ENCODE measurements at places on chromosomes 7 and 10.

- no peak for DNase-seq
These were observed 420.9 kb upstream of the MGMT start for GRCh38 chr10:129046065-129046681.

GRCh38 chr7:29140873-29141468, 5.4 kb downstream of the CPVL start:
- DNase-seq, result no peak

GRCh38 chr7:85583131-85583953, 396.5 kb upstream of the SEMA3D start:
- DNase-seq, result no peak

- DNase-seq, result no peak
These were observed 198.1 kb upstream of the LYZL2 start for GRCh38 chr10:30827531-30828120.

GRCh38 chr10:77357611-77358310, 279.8 kb downstream of the KCNMA1 start:
- peak; percentile 56 for DNase-seq

DNA sequence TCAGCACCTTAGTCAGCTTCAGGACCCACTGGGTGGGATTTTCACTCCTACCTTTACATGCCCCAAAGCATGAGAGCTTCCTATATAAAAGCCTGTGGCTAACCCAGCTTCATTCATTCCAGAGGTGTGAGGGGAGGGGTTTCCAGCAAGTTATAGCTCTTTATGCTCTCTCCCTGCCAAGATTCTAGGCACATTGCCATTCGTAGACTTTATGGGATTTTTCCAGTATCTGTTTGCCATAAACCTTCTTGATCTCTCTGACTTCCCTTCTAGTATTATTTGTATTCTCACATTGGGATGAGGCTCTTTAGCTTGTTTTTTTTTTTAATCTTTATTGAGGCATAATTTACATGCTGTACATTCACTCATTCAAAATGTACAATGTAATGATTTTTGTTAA, 67.5 kb downstream of the POU6F2 start:
- DNase-seq, result no peak

- no peak for DNase-seq
These were observed 451.1 kb upstream of the ZMIZ1 start for GRCh38 chr10:78617631-78618030.

GRCh38 chr7:118452128-118452527, 227.6 kb downstream of the ANKRD7 start:
- no peak for DNase-seq

GRCh38 chr10:83982812-83983211, 156.5 kb upstream of the GHITM start:
- DNase-seq, result no peak

DNA sequence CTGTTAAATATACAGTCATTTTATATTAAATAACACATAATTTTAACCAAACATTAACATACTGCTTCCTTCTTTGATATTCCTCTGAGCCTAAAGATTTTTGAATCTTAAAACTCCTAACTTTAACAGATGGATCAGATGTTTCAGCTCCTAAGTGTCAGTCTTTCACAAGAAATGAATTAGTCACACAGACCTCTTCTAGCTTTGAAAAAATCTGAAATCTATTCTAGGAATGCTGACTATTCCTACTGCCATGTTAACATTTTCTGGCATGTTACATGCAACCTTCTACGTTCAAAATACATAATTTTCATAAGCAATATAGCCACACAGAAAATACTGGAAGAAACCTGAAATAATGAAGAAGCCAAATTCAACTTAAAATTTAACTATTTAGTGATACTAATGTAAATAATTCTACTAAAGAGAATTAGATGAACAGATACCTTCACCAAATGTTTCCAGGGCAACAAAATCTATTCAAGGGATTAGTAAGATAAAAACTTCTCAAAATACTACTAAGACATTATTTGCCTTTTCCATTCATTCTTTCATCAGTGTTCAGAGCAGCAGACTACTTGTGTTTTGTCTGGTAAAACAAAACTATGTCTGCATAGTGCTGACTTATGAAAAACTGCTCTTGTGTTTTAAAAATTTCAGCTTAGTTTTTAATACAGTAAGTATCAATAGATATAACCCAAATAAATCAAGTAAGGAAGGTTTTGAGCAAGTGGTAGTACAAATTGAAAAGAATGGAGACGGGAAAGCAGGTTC, 9.2 kb downstream of the JMJD1C start:
- DNase-seq, result no peak

DNA sequence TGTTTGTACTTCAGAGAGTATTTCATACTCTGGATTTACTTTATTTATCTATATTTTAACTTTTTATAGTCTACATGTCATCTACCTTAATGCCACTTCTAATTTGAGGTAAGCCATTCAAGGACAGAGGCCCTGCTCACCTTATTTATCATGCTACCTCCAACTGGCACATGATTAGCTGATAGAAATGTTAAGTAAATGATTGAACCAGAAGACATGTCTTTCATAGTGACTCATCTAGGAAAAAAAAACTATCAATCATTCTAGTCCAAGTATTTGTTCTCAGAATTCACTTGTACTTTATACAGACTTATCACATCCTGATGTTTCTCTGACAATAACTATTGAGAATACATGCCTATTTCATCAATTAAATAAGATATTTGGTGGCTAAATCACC, 856.3 kb downstream of the XPNPEP1 start:
- DNase-seq, result no peak

DNA sequence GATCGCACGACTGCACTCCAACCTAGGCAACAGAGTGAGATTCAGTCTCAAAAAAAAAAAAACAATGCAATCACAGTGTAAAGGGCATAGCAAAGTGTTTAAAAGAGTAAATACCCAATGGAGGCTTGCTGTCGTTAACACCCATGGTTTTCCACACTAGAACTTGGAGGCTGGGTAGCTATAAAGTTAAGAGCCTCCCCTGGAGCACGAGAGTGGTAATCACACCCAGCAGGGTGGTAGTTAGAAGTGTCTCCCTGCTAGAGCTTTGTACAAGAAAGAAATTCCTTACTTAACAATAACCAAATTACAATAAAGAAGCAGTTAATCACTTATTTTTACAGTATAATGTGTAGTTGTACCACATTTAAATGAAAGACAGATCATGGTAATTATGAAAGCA, 1078.9 kb downstream of the NRG3 start:
- no peak for DNase-seq

DNA sequence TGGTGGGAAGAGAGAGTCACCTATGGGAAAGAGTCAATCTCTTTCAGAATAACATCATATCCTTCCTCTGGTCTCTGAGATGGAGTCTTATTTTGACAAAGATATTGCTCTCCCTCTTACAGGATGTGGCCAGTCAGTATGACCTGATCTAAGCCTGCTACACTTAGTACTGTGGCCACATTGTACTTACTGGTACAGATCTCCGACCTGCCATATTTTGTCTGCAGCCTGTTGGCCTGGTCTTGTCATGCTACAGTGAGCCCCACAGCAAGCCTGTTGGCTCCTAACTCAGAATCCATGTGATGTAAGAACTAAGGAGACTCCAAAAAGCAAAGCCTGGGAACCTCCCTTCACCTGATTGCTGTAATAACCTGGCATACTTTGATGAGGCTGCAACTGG, 377.8 kb downstream of the SFMBT2 start:
- no peak for DNase-seq

DNA sequence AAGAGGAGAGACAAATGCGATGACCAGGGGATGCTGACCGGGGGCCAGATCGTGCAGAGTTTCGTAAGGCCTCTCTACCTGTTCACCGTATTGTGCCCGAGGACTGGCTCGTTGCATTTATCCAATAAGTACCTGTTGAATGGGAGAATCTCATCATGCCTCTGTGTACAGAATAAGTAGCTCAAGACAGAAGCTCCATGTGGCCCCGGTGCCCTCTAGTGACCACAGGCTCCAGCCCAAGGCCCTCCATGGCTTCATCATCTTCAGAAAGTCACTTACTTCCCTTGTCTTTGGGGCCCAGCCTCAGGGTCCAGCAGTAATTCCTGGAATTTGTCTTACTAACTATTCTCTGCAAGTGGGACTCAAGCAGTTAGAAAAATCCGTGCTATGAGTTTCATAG, 151.0 kb downstream of the CHN2 start:
- DNase-seq, result no peak

- no peak for DNase-seq
These were observed 705.2 kb upstream of the IGFBP3 start for GRCh38 chr7:46626261-46626660.

- no peak for DNase-seq
These were observed 45.1 kb downstream of the TMEM26 start for GRCh38 chr10:61408105-61408504.

DNA sequence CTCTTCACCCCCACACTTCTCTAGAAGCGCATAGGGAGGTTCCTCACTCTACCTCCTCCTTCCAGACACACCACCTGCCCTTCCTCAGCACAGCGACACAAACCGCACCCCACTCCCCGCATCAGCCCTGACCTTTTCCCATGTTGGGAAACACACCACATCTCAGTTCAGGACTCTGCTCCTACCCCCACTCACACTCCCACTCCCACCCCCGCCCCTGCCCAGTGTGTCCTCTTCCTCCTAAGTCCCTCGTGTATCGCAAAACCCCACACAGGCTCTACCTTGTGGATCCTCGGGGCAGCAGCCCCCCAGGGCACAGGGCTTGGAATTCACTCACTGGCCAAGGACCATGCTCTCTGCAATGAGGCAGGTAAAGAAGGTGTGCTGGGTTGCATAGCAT, 4.2 kb upstream of the AOC1 start:
- no peak for DNase-seq
